ENCODE measurements at places on chromosomes 2 and 18. TPM values are rescaled to one million over a fixed set of nuclear protein-coding genes. Genes with fewer than 3 reads are reported as not detected.

MAPK4 gene
- 1.4 TPM for total RNA-seq

DTNA gene
- total RNA-seq = 103 TPM

UGT1A1 gene
- not detected for total RNA-seq

RUFY4 gene
- total RNA-seq = not detected

LRRC30 gene
- total RNA-seq = 11.2 TPM

DNA sequence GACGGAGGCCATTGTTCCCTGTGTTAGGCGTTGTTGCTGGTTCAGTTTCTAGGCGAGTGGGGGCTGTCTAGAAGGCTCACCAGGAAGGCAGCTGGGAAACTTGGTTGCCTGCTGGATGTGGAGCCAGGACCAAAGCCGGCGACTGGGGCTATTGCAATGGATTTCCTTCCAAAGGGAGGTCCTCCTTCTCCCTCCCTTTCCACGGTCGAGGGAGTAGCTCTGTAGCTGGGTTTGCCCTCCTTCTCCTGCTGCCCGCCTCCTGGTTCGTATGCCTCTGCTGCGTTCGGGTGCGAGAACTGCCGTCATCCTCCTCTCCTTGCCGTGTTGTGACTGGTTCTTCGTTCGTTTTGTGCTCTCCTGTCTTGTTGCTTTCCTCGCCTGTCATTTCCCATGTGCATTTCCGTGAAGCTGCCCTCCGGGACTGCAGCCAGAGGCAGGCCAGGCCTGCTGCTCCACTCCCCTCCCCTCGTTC lies 203.4 kb downstream of the NEDD4L start:
- H3K27ac ChIP-seq = peak overlapping the region; percentile 42
- no peaks in the 10 kb centered on the region for H3K36me3 ChIP-seq
- peak; percentile 51 for DNase-seq
- peak overlapping the region; percentile 48 for H3K4me3 ChIP-seq
- peaks cover 3% of the 10 kb centered on the region for H3K4me1 ChIP-seq
- no peaks in the 10 kb centered on the region for H3K27me3 ChIP-seq

- H3K4me3 ChIP-seq = peak overlapping the region; percentile 96
- peaks cover 29% of the 10 kb centered on the region for H3K4me1 ChIP-seq
- no peaks in the 10 kb centered on the region for H3K36me3 ChIP-seq
- peak overlapping the region; percentile 100 for H3K27ac ChIP-seq
These were observed 919 bp upstream of the PCBP1 start for GRCh38 chr2:70086278-70086837.

DNA sequence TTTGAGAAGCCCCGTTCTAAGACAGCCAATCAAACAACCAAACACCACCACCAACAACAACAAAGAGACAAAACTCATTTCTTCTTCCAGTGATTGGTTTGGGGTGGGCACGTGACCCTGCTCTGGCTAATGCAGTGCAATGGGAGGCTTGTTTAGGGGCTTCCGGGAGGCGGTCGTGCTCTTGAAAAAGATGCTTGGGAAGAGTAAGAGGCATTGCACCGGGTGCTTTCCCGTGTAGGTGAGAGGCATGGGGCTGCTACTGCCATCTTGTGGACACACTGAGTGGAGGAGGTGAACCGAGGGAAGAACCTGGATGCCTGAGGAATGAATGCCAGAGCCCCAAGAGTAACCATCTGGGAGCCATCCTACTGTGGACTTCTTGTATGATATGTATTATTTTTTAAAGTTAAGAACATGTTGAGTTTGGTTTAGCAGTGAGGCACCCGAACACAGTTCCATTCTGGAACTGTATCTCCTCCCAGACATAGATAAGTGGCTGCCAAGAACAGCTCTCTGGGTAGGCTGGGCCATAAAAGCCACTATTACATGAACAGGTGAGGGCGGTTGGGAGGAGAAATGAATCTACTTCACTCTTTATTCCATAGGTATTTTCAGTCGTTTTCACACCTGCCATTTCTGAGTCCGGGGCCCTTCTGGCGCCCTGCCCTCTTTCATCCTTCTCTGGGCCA lies 19.1 kb upstream of the ARHGAP25 start:
- no peaks in the 10 kb centered on the region for H3K4me1 ChIP-seq
- H3K36me3 ChIP-seq = no peaks in the 10 kb centered on the region
- no peak overlapping the region for H3K4me3 ChIP-seq
- peak; percentile 57 for DNase-seq
- H3K27ac ChIP-seq = no peak overlapping the region
- H3K27me3 ChIP-seq = no peaks in the 10 kb centered on the region

DNA sequence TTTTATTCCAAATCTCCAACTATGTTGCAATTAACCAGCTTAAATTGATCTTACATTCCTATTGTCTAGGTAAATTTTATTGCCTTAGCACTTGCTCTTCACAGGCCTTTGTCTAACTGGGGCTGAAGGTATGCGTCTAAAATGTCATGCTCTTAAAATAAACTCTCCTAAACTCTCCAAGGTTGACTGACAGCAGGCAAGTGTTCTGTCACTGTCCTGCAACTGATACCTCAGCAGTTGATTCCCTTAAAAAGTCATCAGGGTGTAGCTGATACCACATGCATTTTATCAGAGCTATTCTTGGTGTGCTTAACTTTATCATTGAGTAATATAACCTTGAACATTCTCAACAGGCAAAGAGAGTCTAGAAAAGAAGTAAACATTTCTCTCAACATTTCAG lies 680 bp downstream of the TTN start:
- no peak for DNase-seq
- H3K27me3 ChIP-seq = no peaks in the 10 kb centered on the region
- H3K36me3 ChIP-seq = peaks cover 5% of the 10 kb centered on the region
- peak overlapping the region; percentile 96 for H3K27ac ChIP-seq
- peak overlapping the region; percentile 80 for H3K4me3 ChIP-seq
- peaks cover 16% of the 10 kb centered on the region for H3K4me1 ChIP-seq

DNA sequence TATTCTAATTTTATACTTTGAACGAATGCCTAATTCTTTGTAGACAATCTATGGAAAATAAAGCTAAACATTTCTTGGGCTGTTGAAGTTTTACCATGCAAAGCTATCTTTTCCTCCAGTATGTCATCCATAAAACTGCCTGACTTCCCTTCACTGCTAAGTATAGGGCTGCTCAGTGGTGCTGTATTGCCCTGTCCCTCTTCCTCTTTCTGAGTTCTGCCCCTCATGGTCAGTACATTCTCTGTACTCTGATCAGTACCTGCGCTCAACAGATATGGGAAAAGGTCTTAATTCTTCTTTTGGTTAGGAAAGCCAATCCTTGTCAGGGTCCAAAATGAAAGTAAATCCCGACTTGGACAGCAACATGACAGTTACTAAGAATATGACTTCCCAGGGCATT lies 321.9 kb downstream of the RAD51AP2 start:
- H3K4me3 ChIP-seq = no peak overlapping the region
- no peaks in the 10 kb centered on the region for H3K4me1 ChIP-seq
- no peak overlapping the region for H3K27ac ChIP-seq
- DNase-seq = no peak
- H3K27me3 ChIP-seq = no peaks in the 10 kb centered on the region

- peaks cover 5% of the 10 kb centered on the region for H3K4me1 ChIP-seq
- DNase-seq = no peak
- H3K27me3 ChIP-seq = no peaks in the 10 kb centered on the region
- no peak overlapping the region for H3K27ac ChIP-seq
These were observed 41.6 kb downstream of the ANKRD44 start for GRCh38 chr2:197268786-197269584.

- H3K27ac ChIP-seq = no peak overlapping the region
- H3K36me3 ChIP-seq = no peaks in the 10 kb centered on the region
- DNase-seq = peak; percentile 64
These were observed 349.8 kb downstream of the TNS1 start for GRCh38 chr2:217652761-217653639.

DNA sequence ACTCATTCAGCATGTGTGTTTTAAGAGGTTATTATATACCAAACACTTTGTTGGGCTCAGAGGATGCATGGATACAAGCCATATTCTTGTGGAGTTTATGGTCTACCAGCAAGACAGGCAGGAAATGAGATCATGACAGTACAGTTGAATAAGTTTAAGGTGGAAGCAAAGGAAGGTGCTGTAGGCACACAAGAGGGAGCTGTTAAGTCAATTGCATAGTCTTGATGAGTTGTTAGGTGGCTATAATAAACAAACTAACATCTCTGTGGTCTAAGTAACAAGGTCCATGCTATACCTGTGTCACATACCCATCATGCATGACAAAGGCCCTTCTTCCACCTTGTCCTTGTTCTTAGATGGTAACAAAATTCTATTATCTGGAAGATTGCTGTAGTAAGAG lies 538.3 kb downstream of the CNTNAP5 start:
- no peaks in the 10 kb centered on the region for H3K27me3 ChIP-seq
- H3K4me3 ChIP-seq = no peak overlapping the region
- no peak for DNase-seq

GRCh38 chr2:208782097-208782496 lies 375.5 kb downstream of the PTH2R start:
- no peak for DNase-seq
- H3K27me3 ChIP-seq = no peaks in the 10 kb centered on the region
- no peaks in the 10 kb centered on the region for H3K36me3 ChIP-seq
- H3K27ac ChIP-seq = no peak overlapping the region

- no peak for DNase-seq
- no peaks in the 10 kb centered on the region for H3K36me3 ChIP-seq
- no peaks in the 10 kb centered on the region for H3K4me1 ChIP-seq
- H3K4me3 ChIP-seq = no peak overlapping the region
These were observed 672.2 kb upstream of the ACVR2A start for GRCh38 chr2:147172493-147173188.

- no peaks in the 10 kb centered on the region for H3K27me3 ChIP-seq
- no peaks in the 10 kb centered on the region for H3K4me1 ChIP-seq
- H3K36me3 ChIP-seq = no peaks in the 10 kb centered on the region
- H3K27ac ChIP-seq = no peak overlapping the region
- DNase-seq = no peak
These were observed 251.7 kb upstream of the ST6GAL2 start for GRCh38 chr2:107137706-107138105.

GRCh38 chr2:97906307-97906706 lies 89.4 kb downstream of the TMEM131 start:
- no peak overlapping the region for H3K4me3 ChIP-seq
- no peaks in the 10 kb centered on the region for H3K36me3 ChIP-seq
- no peaks in the 10 kb centered on the region for H3K27me3 ChIP-seq
- DNase-seq = no peak
- H3K4me1 ChIP-seq = peaks cover 13% of the 10 kb centered on the region
